ENCODE measurements at places on chromosomes 5 and 9. TPM values are rescaled to one million over a fixed set of nuclear protein-coding genes. Genes with fewer than 3 reads are reported as not detected.

Gene EFNA5
- 5.1 TPM for total RNA-seq

Gene FCN1
- not detected for total RNA-seq

Gene FOXD4L5
- 0.04 TPM for total RNA-seq

Gene IER5L
- 46.1 TPM for total RNA-seq

Gene FBP1
- 40.4 TPM for total RNA-seq

Gene CPLANE1
- 10.8 TPM for total RNA-seq

Gene ISL1
- 1.4 TPM for total RNA-seq

Gene C9
- not detected for total RNA-seq

Gene AK8
- not detected for total RNA-seq

Gene IRX2
- 10.4 TPM for total RNA-seq

Gene TNFAIP8
- 20.0 TPM for total RNA-seq

Gene DCANP1
- not detected for total RNA-seq

Gene IFNA21
- total RNA-seq: not detected

Gene LCN1
- total RNA-seq: not detected

Measured in PC-3 (cell line).